ENCODE measurements at places on chromosomes 7 and 10.

GRCh38 chr10:96560966-96561887, 25.6 kb downstream of the TM9SF3 start:
- H3K27ac ChIP-seq, result no peak overlapping the region
- no peaks in the 10 kb centered on the region for H3K27me3 ChIP-seq
- no peak for DNase-seq
- H3K36me3 ChIP-seq, result peaks cover 32% of the 10 kb centered on the region

DNA sequence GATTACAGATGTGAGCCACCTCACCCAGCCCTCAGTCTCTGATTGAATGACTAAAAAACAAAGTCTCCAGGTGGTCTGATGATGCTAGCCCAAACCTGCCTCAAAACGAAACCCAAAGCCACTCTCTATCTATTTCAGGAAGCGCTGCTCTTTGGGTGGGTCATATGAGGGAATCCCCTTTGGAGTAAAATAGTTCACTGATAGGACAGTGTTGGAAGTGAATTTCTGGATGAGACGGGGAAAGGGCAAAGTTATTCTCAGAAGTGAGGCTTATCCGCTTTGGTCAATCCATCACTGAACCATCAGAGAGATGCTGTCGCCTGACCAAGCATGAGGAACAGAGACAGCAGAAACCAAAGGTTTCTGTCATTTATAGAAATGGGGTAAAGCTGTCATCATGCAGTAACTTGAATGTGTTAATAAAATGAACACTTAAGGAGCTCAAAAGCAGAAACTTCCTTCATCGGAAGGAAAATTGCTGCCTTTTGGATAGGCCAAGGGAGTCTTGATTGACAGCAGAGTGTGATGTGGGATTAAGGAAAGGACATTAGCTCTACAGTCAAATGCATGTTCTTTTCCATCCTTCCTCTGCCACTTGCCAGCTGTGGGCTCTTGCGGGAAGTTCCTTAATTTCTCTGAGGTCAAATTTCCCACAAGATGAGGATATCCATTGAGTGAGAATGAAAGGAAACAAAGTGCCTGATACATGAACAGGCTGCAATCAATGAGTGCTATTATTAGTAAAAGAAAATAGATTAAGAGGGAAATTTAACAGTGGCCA, 64.9 kb upstream of the C1QL3 start:
- DNase-seq, result no peak
- H3K36me3 ChIP-seq, result no peaks in the 10 kb centered on the region
- no peaks in the 10 kb centered on the region for H3K27me3 ChIP-seq
- H3K27ac ChIP-seq, result no peak overlapping the region
- no peaks in the 10 kb centered on the region for H3K4me1 ChIP-seq

GRCh38 chr7:99762680-99763327, 21.2 kb downstream of the CYP3A4 start:
- H3K4me3 ChIP-seq, result no peak overlapping the region
- H3K27ac ChIP-seq, result no peak overlapping the region
- H3K4me1 ChIP-seq, result no peaks in the 10 kb centered on the region
- H3K36me3 ChIP-seq, result no peaks in the 10 kb centered on the region
- peak; percentile 61 for DNase-seq
- no peaks in the 10 kb centered on the region for H3K27me3 ChIP-seq

DNA sequence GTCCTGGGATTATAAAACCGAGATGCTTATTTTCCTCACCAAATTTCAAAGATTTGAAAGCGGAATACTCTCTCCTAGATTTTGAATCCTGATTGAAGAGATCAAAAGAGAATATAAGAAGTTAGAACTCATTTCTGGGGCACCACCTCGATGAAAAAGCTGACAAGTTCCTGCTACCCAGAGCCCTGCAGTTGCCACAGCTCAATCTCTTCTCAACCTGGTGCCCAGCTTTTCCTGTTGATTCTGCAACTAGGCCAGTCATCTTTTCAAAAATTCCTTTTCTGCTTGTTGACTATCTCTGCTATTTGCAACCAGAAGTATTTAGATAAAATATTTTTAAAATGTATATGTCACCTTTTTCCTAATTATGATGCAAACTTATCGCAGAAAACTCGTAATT, 45.0 kb downstream of the MTPN start:
- no peak for DNase-seq
- H3K4me3 ChIP-seq, result no peak overlapping the region
- H3K36me3 ChIP-seq, result no peaks in the 10 kb centered on the region
- H3K4me1 ChIP-seq, result no peaks in the 10 kb centered on the region

DNA sequence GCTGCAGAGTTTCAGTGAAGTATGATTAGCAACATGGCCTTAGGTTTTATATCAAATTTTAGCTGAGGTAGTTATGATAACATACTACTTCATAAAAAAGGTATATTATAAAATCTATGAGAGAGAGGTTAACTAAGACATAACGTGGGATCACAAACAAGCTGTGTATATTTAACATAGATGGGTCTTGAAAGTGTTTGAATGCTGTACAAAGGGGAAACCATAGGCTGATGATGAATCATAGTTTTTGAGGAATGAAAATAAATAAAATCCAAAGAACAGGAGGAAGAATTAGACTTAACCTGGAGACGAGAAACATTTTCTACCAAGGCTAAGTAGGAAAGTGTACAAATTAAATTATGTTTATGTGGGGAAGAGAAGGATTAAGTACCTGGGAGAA, 119.0 kb downstream of the GNAI1 start:
- H3K4me1 ChIP-seq, result no peaks in the 10 kb centered on the region
- H3K27ac ChIP-seq, result no peak overlapping the region
- DNase-seq, result no peak
- no peak overlapping the region for H3K4me3 ChIP-seq
- H3K36me3 ChIP-seq, result no peaks in the 10 kb centered on the region

DNA sequence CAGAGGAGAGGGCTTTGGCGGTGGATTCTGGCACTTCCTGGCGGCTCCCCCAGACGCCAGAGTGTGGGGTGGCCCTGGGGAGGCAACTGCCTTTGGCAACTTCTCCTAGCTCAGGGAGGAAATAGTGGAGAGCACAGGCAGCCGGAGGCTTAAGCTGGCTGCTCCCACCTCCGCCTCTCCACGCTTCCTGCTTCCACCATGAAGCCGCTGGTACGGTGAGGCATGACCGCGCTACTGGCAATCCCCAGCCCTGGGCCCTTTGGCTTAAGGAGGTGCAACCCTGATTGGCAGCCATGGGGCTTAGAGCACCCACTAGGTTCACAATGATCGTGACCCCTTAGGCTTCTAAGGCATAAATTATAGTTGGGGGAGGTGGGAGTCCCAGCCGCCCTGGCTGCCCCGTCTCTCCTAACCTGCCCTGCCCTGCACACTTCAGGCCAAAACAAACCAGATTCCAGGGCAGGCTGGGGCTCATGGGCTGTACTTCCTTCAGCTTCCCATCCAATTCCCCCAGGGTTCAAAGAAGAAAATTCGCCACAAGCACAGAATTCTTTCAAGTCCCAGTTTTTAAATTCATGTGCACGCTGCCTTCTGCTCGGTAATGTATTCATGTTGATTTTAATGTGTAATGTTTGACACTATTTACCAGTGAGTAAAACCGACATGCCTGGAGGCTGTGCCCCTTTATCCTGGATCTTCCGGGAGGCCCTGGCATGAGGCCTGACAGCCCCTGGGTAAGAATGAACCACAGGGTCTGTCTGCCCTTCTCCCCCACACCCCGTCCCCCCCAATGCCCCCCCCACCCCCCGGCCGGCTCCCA, 90.7 kb upstream of the LRRC4 start:
- peak; percentile 59 for DNase-seq
- no peak overlapping the region for H3K27ac ChIP-seq
- no peaks in the 10 kb centered on the region for H3K27me3 ChIP-seq

DNA sequence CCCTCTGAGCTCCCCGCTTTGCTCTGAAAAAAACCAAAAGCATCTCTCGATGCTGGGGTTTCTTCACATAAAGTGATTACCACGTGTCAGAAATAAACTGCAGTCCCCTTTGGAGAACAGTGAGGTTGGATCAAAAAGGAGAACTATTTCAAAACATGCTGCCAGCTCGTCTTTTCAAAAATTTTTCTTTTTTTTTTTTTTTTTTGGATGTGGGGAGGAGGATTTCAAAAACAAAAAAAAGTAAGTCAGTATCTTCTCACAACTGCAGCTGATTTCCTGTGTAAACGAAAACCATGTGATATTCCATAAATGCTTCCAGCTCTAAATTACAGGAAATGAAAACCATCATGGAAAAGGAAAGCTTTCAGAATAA, 155.0 kb upstream of the LYZL2 start:
- H3K4me1 ChIP-seq, result no peaks in the 10 kb centered on the region
- DNase-seq, result no peak
- no peaks in the 10 kb centered on the region for H3K36me3 ChIP-seq
- H3K27ac ChIP-seq, result peak overlapping the region; percentile 96

DNA sequence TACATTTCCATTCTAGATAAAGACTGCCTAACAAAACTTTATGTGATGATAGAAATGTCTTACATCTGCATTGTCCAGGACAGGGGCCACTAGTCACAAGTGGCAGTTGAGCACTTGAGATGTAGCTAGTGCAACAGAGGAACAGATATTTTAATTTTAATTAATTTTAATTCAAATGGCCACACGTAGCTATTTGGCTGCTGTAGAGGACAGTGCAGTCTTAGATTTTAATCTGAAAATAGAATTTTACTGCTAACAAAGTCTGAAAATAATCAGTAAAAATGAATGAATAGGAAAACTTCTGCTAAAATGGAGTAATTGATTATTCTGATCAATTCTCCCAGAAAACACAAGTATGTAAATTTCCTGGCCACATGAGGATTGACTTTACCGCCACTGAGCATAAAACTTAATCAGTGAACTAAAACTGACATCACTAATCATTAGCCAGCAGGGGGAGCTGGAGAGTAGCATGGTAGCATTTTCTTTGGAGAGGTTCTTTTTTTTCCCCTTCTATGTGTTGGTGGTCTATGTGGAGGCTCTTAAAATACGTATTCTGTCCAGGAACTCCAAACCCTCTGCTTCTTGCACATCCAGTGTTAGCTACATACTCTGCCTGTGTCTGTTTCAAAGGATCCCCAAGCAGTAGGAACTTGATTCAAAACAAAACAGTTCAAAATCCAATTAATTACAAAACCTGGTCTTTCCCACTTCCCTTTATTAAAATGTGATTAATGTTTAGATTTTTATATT, 52.1 kb downstream of the TSPAN12 start:
- H3K27me3 ChIP-seq, result no peaks in the 10 kb centered on the region
- H3K36me3 ChIP-seq, result no peaks in the 10 kb centered on the region
- H3K27ac ChIP-seq, result no peak overlapping the region
- no peak for DNase-seq
- H3K4me1 ChIP-seq, result no peaks in the 10 kb centered on the region
- no peak overlapping the region for H3K4me3 ChIP-seq

- no peak overlapping the region for H3K4me3 ChIP-seq
- no peak for DNase-seq
- H3K27ac ChIP-seq, result no peak overlapping the region
- no peaks in the 10 kb centered on the region for H3K36me3 ChIP-seq
These were observed 29.3 kb upstream of the KCNK18 start for GRCh38 chr10:117167789-117168674.

- H3K4me3 ChIP-seq, result no peak overlapping the region
- H3K4me1 ChIP-seq, result no peaks in the 10 kb centered on the region
- peaks cover 10% of the 10 kb centered on the region for H3K36me3 ChIP-seq
- no peak for DNase-seq
- no peaks in the 10 kb centered on the region for H3K27me3 ChIP-seq
These were observed 59.2 kb downstream of the DENND2A start for GRCh38 chr7:140581411-140581810.

- no peaks in the 10 kb centered on the region for H3K4me1 ChIP-seq
- H3K36me3 ChIP-seq, result no peaks in the 10 kb centered on the region
- H3K27ac ChIP-seq, result no peak overlapping the region
- no peak overlapping the region for H3K4me3 ChIP-seq
- DNase-seq, result no peak
These were observed 185.3 kb upstream of the GDF10 start for GRCh38 chr10:47114680-47115186.

DNA sequence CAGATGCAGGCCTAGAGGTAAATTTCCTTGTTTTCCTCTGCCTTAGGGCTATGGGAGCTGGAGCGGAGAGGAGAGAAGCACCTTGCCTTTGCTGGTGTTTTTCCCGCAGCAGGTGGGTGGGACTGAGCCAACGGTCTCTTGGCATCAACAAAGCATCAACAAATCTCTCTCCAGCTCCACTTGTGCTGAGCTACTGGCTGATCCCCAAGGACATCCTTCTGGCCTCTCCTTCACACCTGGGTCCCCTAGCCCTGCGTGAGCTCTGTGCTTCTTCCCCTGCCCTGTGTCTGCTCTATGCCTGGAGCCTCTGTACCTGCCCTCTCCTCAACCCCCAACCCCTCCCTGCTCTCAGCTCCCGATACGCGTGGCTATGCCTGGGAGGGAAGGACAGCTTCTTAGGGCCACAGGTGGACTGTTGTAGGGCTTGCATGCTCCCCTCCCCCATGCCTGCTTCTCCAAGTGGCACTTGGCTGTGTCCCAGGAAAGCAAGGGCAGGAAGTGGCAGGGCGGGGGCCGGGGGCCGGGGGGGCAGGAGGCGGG, 3.2 kb upstream of the CLDN4 start:
- H3K4me3 ChIP-seq, result no peak overlapping the region
- DNase-seq, result no peak
- H3K27me3 ChIP-seq, result no peaks in the 10 kb centered on the region
- no peaks in the 10 kb centered on the region for H3K36me3 ChIP-seq
- H3K4me1 ChIP-seq, result peaks cover 23% of the 10 kb centered on the region

GRCh38 chr7:158286210-158286609, 301.4 kb downstream of the PTPRN2 start:
- no peaks in the 10 kb centered on the region for H3K27me3 ChIP-seq
- no peak overlapping the region for H3K4me3 ChIP-seq
- no peaks in the 10 kb centered on the region for H3K4me1 ChIP-seq
- H3K27ac ChIP-seq, result no peak overlapping the region
- DNase-seq, result no peak
- H3K36me3 ChIP-seq, result no peaks in the 10 kb centered on the region

GRCh38 chr10:32446536-32447406, 831 bp downstream of the CCDC7 start:
- DNase-seq, result no peak
- no peaks in the 10 kb centered on the region for H3K36me3 ChIP-seq
- no peaks in the 10 kb centered on the region for H3K4me1 ChIP-seq
- no peaks in the 10 kb centered on the region for H3K27me3 ChIP-seq

- H3K27ac ChIP-seq, result peak overlapping the region; percentile 75
- no peaks in the 10 kb centered on the region for H3K36me3 ChIP-seq
- no peaks in the 10 kb centered on the region for H3K4me1 ChIP-seq
- DNase-seq, result peak; percentile 92
- no peaks in the 10 kb centered on the region for H3K27me3 ChIP-seq
- peak overlapping the region; percentile 61 for H3K4me3 ChIP-seq
These were observed 4.5 kb downstream of the KAZALD1 start for GRCh38 chr10:101066146-101066895.

DNA sequence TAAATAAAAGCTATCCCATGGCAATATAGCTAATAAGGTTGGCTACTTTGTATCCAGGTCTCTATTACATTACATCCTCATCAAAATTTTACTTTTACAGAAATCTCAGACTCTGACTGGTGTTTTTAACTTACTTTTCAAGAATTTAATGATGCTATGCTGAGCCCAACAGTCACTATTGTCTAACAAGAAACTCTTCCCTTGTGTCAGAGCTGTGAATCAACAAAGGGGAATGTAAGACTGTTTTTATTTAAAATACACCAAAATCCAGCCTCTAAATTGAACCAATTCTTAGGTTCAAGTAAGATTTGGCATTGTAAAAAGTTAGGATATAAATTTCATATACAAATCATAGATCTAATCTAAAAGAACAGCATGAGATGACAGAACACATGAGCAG, 7.0 kb downstream of the RTKN2 start:
- no peaks in the 10 kb centered on the region for H3K4me1 ChIP-seq
- DNase-seq, result no peak
- no peak overlapping the region for H3K27ac ChIP-seq
- H3K4me3 ChIP-seq, result no peak overlapping the region
- H3K36me3 ChIP-seq, result no peaks in the 10 kb centered on the region
